ENCODE measurements at places on chromosomes 2 and 18.

DNA sequence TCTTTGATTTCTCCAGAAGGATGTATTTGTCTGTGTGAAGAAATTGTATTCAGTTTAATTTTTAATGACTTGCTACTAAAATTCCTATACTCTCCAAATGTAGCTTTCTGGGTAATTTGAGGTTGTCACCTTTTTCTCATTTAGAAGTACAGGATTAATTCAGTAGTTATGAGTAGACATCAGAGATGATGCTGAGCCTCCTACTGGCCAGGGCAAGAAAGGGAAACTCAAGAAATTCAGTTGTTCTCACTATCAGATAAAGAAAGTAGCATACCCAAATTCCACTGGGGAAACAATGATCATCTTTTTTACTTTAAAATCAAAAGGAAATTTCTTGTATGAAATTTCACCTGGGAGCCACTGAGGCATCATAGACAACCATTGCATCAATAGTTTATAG lies 199.4 kb downstream of the SATB2 start:
- DNase-seq = no peak

DNA sequence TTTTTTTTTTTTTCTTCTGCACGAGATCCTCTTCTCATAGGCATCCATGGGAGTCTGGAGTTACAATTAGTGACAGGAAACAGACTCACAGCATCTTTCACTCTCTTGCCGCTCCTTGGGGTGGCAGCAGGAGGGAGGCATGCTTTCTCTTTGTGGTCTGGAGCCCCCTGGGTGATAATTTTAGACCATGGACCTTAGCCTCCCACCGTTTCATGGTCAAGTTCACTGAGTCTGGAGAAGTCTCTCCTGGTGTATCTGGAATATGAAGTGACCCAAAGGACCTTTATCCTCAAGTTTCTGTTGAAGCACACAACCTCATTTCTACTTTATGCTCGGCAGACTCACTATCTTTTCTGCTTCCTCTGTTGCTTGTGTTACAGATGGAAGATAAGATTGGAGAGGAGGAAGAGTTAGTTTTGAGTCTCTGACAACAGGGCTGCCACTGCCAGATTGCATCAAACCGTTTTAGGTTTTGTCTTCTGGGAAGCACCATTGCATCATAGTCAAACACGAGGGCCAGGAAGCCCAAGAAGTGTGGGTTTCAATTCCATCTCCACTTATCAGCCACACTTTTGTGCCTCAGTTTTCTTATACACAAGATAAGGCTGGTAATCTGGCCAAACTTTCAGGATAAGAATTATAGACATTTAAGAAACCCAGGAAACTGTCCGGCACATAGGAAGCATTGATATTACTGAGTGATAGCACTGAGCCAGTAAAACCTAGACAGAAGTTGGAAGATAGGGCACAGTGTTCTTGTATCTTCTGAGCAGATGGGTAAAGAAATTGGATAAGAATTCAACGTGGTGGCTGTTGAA lies 62.3 kb downstream of the ADCYAP1 start:
- no peak for DNase-seq

- DNase-seq = no peak
These were observed 5.3 kb upstream of the VPS4B start for GRCh38 chr18:63427558-63427957.

DNA sequence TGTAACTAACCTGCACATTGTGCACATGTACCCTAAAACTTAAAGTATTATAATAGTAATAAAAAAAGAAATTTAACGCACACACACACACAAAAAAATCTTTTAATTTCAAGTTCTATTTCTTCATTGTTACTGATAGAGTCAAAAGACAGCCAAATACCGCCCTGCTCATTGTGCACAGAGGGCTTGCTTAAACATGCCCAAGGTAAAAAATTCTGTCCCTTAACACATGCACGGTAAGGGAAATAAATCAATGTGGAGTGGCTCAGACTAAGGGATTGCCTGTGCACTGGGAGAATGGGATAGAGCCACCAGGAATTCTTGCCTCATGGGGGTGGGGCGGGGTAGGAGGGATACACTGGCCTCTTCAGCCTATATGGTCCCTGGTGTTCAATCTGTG lies 468.0 kb downstream of the NUP35 start:
- DNase-seq = no peak

GRCh38 chr2:65343386-65343785 lies 89.0 kb downstream of the SPRED2 start:
- DNase-seq = no peak

DNA sequence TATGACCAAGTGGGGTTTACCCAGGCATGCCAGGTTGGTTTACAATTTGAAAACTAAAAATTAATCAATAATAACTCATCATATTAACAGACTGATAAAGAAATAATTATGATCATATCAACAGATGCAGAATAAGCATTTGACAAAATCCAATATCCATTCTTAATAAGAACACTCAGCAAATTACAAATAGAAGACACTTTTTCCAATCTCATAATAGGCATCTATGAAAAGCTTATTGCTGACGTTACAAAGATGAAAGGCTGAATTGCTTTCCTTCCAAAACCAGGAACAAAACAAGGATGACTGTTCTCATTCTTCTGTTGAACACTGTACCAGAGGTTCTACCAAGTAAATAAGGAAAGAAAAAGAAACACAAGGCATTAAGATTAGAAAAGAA lies 55.1 kb upstream of the C2orf15 start:
- DNase-seq = no peak

- DNase-seq = no peak
These were observed 700.2 kb downstream of the EPHA4 start for GRCh38 chr2:220871909-220872308.

GRCh38 chr2:106859498-106859897 lies 26.5 kb downstream of the ST6GAL2 start:
- DNase-seq = no peak

DNA sequence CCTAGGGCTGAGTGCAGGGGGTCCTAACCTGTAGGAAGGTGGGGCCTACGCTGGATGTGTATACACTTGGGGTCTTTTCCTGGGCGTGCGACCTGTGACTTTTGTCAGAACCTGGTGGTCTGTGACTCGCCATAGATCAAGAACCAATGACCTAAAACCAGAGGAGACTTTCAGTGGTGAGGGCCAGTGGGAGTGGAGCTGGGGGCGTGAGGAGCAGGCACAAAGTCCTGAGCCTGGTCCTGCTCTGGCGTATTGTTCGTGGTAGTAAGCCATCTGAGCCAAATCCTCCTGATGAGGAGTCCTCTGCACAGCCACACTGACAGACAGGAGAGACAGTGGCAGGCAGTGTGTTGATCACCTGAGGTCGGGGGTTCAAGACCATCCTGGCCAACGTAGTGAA lies 8.9 kb downstream of the INPP4A start:
- no peak for DNase-seq

- DNase-seq = no peak
These were observed 114.4 kb downstream of the CAPN13 start for GRCh38 chr2:30692829-30693275.

GRCh38 chr2:230893841-230894781 lies 29.4 kb downstream of the ITM2C start:
- no peak for DNase-seq

DNA sequence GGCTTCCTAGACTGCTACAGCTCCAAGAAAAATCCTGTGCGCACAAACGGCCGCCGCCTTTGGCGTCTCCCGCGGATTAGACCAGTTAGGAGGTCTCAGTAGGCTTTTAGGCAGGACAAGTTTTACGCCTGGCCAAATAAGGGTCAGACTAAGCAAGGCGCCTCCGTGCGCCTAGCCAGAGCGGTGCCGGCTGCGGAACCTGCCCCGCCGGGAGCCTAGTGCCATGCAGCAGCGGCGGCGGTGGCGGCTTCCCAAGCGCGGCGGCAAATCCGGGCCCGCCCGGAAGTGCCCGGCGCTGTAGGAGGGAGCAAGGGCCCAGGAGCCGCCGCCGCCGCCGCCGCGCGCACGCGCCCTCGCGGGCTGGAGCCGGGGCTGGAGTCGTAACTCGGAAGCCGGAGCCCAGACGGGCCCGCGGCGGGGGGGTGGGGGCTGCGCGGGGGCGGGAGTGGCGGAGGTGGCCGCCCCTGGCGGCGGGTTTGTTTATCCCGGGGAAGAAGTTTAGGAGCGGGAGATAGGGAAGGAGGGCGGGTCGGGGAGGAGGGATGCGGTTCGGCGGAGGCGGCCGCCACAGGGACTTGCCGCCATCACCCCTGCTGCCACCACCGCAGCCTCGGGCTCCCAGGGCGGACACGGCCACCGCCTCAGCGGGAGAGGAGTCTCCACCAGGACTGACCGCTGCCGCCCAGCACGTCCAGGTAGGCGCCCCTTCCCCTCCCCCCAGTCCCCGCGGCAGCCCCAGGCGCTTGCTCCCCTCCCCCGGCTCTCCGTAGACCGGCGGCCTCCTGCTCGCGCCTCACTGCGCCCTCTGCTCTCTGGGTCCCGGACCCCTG lies at the start of gene SPOPL:
Gene SPOPL, plus strand, starts transcription at position 346 of the 830 bp plus-strand sequence. CDS start 48,447 bp downstream, outside the sequence.
- DNase-seq = peak; percentile 86

- no peak for DNase-seq
These were observed 262.1 kb upstream of the KLHL14 start for GRCh38 chr18:33034945-33035344.

DNA sequence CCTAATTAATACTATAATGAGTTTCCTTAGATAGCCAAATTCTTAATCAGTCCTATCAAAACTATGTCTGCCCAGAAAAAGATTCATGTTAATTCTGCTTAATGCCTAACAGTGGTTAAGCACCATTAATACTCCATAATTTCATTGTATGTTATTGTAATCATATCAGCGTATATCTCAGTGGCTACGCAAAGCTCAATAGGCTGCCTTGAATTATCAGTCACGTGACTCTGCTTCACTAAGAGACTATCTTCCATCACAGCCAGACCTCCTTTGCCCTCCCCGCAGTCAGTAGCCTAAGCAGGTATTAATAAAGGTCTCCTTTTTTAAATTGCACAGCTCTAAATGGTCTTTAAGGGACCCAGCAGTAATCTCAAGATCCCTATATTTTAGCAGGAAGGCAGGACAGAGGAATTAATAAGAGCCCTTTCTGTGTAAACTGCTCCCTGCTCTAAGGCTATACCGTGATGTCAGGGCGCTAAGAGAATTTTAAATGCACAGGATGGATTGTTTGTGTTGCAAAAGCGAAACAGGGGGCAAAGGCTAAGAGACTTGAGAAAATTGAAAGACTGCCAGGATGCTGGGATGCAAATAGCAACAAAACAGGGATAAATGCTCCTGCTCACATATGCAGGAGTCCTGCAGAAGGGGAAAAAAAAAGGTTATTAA lies 215.6 kb upstream of the POU3F3 start:
- DNase-seq = no peak

GRCh38 chr18:808086-808485 lies 4.0 kb downstream of the YES1 start:
- no peak for DNase-seq

DNA sequence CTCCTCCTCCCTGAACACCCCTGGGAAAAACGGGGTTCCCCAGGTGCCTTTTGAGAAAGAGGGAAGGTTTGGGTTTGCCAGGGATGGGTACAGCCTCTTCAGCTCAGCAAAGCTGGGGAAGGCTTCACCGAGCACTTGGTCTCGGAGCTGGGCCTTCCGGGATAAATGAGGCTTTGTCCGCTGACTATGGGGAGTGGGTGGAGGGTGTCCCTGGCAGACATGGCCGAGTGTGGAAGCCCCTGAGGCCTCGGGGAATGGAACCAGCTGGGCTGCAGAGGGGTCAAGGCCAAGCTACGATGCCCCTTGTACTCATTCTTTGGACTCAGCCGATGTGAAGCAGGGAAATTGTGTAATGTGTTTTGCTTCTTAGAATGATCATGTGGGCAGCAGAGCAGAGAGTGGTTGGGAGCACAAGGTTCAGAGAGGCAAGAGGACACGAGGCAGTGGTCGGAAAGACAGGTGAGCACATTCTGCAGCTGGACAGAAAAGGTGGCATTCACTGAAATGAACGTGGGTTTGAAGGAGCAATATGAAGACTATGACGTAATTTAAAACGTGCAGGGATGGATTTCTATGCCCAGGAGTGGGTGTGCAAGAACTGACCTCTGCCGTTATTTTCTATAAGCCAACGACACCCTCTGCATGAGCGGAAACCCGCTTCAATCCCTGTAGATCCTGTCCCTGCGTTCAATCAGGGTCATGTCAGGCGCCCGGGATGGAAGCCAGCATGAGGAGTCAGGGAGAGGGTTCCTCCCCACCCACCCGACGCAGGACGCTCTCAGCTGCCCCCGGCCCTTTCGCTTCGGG lies 142.6 kb downstream of the PXDN start:
- no peak for DNase-seq

- no peak for DNase-seq
These were observed 919 bp upstream of the SCN2A start for GRCh38 chr2:165238295-165238694.

GRCh38 chr2:62529758-62530157 lies 23.8 kb upstream of the TMEM17 start:
- DNase-seq = no peak

DNA sequence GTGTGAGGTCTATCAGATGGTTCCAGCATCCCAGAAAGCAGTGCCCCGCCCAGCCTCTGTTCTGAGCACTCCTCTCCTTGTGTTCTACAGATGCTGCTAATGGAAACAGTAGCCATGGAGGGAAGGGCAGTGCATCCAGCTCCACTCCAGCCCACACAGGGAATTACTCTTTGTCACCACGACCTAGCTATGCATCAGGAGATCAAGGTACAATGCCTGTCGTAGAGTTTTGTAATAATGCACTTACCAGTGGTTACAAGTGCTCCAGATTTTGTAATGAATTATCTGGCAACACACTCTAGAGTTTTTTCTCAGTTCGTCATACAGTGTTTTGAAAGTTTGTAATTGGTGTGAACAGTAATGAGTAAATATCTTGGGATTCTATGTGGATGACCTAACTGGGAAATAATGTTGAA lies 161.1 kb downstream of the ESCO1 start:
- no peak for DNase-seq

DNA sequence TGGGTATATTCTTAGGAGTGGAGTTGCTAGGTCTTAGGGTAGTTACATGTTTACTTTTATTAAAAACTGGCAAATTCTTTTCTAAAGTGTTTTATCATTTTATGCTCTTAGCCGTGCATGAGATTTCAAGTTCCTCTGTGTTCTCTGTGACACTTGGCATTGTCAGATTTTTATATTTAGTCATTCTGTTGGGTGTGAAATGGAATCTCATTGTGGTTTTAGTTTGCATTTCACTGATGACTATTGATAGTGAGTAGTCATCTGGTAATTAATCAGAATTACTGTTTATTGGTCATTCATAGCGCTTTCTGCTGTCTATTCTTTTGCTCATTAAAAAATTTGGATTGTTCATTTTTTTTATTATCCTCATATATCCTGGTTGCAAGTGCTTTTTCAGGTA lies 34.1 kb downstream of the RAB3GAP1 start:
- no peak for DNase-seq

- no peak for DNase-seq
These were observed 52.2 kb downstream of the CDK15 start for GRCh38 chr2:201858281-201859184.

GRCh38 chr2:147173189-147173581 lies 671.6 kb upstream of the ACVR2A start:
- DNase-seq = no peak
